ENCODE measurements at places on chromosomes 12 and 14.

DNA sequence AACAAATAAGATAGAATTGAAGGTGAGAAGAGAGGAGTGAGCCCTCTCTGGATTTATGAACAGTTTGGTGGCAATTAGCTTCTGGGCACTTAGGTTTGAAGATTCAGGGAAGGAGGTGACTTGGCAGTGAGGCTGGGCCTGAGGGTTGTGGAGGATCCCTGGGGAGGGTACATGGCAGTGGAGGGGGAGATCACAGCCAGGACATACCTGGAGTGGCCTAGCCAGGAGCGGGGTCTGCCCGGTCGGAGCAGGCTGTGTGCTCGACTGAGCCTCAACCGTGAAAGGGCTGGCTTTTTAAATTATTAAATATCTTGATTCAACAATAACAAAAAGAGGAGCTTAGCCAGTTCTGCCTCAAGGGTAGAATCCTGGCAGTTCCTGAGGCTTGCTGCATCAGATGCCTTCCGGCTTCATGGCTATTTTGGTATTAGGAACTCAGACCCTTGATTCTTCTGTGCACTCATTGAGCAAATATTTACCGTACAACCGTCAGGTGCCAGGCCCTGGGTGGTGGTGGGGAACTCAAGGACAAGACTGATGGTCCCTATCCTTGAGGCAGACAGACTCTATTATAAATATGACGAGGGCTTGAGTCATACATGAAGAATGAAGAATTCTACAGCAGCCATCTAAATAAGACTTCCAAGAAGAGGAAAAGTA is 73.4 kb downstream of the SPTB start:
- no peak for DNase-seq

DNA sequence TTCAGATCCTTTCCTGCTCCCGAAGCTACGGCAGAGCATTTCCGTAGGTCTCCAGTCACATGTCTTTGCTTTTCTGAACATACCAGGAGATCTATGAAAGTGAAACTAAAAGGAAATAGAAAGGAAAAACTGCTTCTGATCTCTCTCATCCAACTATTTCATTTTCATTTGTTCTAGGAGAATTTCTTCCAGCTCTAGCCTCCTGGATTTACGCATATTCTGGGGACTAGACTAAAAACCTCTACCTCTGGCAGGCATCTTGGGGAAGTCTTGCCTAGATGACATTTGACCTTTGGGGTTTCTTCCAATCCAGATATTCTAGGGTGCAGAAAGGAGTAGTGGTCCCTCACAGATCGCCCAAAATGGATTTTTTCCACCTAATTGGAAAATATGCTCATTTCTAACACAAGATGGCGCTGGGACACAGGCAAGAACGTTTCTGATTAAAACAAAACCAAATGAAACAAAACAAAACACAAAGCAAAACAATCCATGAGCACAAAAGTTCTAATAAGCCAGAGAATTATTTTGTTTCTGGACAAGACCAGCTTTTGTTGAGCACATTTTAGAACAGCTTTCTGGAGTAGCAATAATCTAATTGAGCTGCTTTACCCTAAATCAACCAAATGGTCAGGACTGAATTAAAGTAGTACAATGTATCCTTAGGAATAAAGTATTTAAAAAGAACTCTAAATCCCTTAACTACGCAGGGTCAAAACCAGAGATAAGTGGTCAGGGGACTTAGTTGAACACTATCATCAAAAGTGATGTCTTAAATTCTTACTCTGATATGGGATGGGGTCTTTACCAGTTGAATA is 12.3 kb upstream of the PARP11 start:
- DNase-seq = peak; percentile 37

DNA sequence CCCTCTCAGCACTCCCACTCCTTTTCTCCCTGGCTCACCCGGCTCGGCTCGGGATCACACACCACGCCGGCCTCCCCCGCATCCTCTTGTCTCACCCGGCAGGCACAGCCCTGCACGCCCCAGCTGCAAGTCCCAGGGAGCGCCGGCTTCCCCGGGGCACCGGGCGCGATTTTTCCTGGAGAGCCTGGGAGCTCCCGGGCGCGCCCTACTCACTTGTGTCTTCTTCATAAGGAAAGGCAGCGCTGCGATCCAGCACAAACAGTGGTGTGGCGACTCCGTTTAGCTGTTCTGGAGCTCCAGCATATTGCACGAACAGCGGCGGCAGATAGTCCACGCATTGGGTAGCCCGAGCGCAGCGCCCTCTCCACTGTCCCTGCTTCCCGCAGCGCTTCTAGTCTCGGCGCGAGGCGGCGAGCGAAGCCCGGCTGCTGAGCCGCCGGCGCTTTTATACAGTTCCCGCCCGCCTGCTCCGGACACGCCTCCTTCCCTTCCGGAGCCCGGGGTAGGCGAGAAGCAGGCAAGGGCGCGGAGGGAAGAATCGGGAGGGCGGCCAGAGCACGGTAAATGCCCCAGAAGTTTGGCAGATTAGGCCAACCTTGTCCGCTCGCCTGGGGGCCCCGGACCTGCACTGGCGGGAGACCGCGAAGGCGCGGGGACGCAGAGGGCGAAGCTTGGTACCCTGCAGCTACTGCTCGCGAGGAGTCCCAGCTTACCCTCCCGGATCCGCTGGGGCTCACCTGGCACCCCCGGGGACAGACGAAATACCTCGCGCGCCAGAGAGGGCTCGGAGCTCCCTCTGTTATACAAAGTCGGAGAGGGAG is at the start of gene KITLG:
Gene KITLG, minus strand, starts transcription at position 421 of the 821 bp plus-strand sequence. Its CDS starts 193 bp downstream, at position 228.
- peak; percentile 88 for DNase-seq

- no peak for DNase-seq
Observed at GRCh38 chr14:102377696-102378095, 15.0 kb downstream of the TECPR2 start.

GRCh38 chr14:74402401-74403251 is 23.4 kb downstream of the SYNDIG1L start:
- DNase-seq = no peak

GRCh38 chr12:66251049-66251448 is 51.2 kb upstream of the HELB start:
- no peak for DNase-seq

GRCh38 chr12:64278421-64278820 is 56.3 kb upstream of the KICS2 start:
- DNase-seq = no peak

DNA sequence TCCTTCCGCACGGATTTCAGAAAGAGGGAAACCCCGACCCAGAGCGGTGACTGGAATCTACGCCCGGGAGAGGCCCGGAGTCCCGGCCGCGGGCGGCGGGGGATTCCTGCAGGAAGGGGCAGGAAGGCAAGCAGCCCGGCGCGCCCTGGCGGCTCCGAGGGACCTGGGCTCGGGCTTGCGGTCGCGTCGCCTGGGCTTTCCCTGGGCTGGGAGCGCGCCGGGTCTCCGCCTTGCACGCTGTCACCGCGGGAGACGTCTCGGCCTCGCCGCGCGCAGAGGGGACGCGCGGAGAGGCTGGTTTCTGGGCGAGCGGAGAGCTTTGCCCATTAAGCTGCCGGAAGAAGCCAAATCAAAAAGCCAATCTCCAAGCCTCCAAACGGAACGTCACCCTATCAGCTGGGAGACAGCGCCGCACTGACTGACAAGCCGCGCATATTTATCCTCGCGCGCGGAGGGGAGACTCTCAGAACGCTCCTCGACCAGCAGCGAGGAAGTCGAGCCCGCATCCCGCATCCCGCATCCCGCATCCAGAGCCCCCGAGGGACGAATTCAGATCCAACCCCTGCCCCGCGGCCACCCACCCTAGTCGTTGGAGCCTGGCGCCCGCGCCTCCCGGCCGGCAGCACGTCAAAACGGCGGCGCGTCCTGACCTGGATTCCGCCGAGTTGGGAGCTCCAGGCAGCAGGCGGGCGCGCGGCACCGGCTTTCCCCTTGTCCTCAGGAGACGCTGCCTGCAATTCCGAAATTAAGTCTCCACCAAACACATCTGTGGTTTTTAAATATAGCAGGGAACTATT is at the start of gene SLC8A3:
Gene SLC8A3, minus strand, starts transcription at position 293 of the 797 bp plus-strand sequence. CDS start 20,529 bp downstream, outside the sequence.
- peak; percentile 82 for DNase-seq

DNA sequence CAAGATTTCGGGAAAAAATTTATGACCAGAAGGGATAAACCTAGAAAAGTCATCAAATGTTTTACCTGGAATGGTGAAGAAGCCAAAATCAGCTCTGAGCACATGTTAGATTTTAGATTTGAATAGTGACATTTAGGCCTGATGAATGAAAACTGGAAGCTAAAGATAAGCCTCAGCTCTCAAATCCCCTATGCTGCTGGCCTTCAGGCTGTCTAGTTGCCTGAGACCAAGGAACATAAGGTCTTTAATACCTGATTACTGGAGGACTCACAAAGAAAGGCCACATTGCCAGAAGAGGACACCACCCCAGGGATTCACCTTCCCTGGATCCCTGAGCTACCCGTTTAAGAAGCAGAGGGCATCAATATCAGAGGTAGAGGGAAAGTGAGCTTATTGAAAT is 56.6 kb downstream of the BCL2L14 start:
- DNase-seq = no peak

DNA sequence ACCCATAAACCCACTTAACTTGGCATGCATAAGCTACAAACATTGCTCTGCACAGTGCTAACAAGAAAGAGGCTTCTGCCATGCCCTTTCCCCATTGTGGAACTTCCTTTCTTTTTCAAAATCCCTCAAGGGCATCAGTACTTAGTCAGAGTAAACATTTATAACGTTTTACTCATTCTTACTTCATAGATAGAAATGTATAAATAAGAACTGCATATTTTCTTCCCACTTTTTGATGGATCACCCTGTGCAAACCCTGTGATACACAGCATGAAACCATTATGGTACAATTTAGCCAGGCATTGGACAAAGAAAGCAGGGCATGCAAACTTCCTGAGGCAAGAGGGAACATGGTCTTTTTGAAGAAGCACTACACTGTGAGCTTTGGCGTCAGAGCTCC is 113.8 kb upstream of the FOXG1 start:
- DNase-seq = no peak

DNA sequence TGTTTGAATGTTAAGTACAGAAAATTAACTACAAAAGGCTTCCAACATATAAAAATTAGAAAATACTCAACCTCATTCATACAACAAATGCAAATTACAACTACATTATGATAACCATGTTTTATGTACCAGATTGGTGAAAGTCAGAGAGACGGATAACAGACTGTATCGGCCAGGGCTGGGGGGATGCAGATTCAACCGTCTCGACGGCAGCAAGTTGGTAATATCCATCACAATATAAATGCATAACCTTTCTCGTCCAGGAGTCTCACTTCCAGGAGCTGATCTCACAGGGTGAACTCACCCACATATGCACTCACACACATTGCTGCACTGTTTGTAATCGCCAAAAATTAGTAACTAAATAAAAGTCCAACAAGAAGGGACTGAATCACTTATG is 89.4 kb downstream of the ITPK1 start:
- DNase-seq = no peak

GRCh38 chr14:105061428-105062047 is 3.7 kb downstream of the GPR132 start:
- DNase-seq = no peak

DNA sequence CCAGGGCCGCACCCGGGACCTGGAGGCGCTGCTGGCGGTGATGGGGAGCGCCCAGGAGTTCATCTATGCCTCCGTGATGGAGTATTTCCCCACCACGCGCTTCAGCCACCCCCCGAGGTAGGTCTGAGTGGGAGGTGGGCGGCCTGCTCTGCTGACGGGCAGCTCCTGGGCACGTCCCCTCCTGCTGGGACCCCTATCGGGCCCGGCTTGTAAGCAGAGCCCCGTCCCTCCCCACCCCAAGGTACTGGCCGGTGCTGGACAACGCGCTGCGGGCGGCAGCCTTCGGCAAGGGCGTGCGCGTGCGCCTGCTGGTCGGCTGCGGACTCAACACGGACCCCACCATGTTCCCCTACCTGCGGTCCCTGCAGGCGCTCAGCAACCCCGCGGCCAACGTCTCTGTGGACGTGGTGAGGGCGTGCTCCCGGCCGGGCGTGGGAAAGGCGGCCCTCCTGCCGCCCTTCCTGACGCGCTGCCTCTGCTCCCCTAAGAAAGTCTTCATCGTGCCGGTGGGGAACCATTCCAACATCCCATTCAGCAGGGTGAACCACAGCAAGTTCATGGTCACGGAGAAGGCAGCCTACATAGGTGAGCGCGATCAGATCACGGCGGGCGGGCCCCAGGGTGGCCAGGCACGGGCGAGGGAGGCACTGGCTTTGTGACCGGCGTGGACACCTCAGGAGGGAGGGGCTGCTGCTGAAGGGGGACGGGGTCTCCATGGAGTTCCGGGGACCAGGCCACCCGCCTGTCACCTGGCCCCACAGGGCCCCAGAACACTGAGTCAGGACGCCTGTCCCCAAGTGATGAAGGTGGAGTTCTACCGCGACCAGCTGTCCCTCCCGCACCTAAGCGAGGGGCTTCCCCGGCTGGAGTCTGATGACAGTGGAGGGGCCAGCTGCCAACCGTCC is 7.3 kb downstream of the PLD4 start:
- DNase-seq = no peak

DNA sequence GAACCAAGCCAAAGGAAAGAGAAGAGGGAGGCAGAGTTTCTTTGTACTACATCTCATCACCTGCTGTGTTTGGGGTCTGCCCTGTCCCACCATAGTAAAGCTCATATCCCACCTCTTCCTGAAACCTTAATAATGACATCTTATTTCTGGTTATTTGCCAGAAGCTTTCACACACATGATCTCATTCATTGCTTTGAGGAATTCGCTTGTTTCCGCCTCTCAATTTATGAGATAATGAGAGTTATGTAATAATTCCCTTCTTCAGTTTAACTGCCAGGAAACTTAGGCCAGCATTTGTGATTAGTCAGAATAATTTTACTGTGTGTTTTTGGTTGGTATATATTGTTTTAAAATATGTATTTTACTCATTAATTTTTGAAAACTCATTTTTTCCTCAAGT is 205.2 kb downstream of the CACNA1C start:
- no peak for DNase-seq

DNA sequence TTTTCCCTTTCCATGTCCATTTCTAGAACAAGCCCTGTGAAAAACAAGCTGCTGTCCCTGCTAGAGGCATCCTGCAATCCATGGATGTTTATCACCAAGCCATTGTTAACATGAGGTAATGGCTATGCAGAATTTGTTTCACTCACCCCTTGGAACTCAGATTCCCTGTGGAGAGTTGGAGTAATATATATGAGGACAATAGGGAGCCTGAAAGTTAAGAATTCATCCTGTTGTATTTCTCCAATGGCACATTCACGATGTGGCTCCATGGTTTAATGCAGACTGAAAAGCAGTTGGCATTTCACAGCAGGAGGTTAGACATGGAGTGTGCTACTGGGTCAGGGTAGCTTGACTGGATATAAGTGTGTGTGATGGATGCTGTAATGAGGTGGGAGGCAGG is 32.4 kb downstream of the GPR65 start:
- no peak for DNase-seq

Measured in SK-N-DZ (cell line).